ENCODE measurements at places on chromosomes 1 and 21.

DNA sequence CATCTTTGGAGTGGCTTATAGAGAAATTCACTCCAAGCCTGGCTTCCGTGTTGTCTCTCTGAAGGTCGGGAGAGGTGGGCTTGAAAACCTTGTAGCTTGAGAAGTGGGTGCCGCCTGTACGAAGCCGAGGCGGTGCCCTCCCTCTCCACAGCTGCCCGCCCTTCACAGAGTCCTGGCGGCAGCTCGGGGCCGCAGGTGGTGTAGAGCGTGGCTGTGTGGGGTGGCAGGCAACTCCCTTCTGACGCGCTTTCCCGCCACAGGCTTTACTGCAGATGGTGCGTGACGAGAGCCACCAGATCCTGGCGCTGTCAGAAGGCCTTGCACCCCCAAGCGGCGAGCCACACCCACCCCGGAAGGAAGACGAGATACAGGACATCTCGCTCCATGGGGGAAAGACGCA, 33.1 kb upstream of the DIP2A start:
- DNase-seq = no peak

- DNase-seq = no peak
Measured at GRCh38 chr1:203547771-203548421, 53.9 kb downstream of the OPTC start.

DNA sequence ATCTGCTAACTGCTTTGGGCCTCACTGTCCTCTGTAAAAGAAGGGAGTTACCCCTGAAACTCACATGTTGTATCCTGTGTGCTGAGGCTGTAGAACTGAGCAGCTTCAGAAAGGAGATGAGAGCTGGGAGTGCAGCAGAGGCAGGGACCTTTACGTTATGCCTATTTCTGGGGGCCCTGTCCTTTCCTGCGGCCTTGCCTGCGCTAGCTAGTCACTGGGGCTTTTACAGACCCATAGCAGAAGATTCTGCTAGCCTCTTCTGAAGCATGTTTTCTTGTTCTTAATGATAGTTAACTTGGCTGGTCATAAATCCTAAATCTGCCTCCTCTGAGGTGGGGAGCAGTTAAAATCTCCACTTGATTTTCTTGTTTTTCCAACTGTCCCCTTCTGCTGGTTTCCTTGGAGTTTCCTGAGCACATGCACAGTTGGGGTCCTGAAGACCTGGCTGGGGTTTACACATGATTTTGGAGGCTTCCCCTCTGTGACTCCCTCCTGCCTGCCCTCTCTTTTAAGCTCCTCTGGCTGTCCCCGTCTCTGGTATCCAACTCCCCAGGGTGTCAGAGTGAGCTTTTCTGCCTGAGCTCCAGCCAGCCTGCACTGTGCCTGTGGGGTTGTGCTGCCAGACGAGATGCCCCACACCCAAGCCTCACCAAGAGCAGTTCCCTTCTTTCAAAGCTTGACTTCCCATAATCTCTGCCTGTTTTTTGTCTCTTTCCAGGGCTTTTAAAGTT, 76.6 kb downstream of the NOS1AP start:
- DNase-seq = no peak

GRCh38 chr1:206441336-206441967, 28.8 kb upstream of the IKBKE start:
- no peak for DNase-seq

DNA sequence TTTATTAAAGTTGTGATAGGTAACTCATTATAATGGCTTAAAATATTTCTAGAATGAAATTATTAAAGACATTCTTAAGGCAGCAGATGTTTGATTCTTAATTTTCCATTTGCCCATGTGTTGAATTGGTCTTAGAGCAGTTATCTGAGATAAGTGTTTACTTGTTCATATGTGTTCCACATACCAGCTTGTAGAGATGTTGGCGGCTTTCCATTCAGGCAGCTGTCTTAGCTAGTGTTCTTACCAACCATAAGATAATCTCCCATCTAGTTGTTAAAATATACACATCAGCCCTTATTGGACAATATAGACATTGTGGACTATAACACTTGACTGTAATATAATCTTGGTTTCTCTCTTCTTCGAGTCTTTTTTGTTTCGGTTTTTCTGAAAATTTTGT, 1372.9 kb upstream of the ADGRL2 start:
- DNase-seq = no peak

GRCh38 chr1:2887941-2888855, 86.7 kb upstream of the TTC34 start:
- no peak for DNase-seq

DNA sequence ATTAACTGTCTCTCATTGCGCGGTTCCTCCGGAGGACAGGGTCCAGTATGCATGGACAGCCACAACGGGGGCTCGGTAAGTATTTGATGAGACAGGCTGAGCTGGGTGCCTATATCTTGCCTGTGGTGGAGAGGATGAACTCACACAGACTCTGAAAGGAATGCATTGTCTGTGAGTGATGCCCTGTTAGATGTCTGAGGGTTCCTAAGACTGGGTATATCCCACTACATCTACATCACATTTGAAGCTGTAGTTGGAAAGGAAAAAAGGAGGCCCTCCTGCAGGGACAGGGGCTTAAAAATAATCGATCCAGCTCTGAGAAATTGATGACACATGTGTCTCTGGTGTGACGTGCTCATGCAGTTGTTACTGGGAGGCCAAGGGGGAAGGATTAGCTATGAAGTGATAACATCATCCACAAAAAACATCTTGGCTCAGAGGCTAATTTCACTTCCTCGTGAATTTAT, 1.9 kb downstream of the ADARB1 start:
- no peak for DNase-seq

DNA sequence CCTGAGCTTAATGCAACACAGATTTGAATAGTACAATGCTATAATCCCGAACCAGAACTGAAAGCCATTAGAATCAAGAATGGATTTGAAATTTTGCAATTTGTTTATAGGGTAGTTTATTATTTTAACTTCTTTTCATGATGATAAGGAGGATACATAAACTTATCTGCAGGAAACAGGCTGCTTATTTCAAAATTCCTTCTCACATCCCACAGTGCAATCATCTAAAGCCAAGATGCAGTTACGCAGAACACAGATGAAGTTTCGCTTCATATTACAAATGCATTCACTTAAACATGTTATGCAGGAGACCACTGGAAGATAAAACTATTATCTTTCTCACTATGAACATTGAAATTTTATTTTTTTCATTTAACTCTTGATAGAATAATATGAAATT, 1019.6 kb downstream of the PLA2G4A start:
- no peak for DNase-seq

- no peak for DNase-seq
Measured at GRCh38 chr21:26425576-26425975, 147.5 kb downstream of the CYYR1 start.

DNA sequence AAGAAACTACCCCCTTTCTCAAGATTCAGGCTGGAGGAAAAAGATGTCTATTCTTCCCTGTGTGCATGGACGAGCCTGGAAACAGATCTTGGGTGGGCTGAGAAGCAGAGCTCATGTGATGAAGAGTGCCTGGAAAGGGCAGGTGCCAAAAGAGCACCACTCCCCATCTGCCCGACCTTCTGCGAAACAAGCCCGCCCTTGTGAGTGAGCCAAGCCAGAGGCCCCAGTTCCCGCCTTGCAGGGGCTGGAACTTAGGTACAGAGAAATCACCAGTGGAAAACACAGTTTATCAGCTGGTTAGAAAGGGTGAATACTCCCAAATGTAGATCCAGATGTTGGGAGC, 26.7 kb upstream of the A3GALT2 start:
- DNase-seq = no peak

DNA sequence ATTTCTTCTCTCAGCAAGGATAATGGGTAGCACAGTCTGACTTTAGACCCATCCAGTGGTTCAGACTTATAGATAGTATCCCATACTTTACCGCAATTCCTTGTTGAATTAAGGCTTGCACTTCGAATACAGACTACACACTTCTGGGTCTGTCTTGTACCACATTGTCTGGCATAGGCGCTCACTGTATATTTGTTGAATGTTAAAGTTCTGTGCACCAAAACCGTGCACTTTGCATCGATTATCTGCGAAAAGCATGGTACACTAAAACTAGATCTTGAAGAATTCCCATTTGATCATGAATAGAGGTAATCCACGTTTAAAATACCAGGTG, 556 bp upstream of the RYR2 start:
- DNase-seq = no peak

GRCh38 chr21:27564684-27565301, 597.9 kb upstream of the ADAMTS5 start:
- DNase-seq = no peak

- DNase-seq = no peak
Measured at GRCh38 chr1:30919025-30919881, 10.7 kb upstream of the SDC3 start.

DNA sequence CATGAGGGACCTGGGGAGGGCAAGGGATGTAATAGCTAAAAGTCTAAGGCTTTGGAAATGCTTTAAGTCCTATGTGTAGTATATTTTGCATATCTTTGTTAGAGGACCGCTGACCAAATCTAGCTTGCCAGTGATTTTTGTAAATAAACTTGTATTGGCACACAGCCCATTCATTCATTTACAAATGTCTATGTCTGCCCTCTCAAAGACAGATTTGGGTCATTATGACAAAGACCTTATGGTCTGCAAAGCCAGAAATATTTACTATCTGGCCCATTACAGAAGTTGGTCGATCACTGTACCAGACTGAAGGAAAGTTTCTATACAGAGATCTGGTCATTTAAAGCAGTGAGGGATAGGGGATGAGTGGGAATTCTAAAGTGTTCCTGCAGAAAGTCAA, 120.1 kb upstream of the RAVER2 start:
- DNase-seq = no peak

All from activated B cell treated with CpG ODN at 0.5 μM for 24 hours (primary cell).